Islet precursor cell (in vitro differentiated cells): ENCODE measurements at places on chromosomes 5 and 9.

GRCh38 chr5:33563983-33564908 is 123.5 kb downstream of the TARS1 start:
- DNase-seq: no peak

- DNase-seq: no peak
These were observed 63.4 kb upstream of the HMHB1 start for GRCh38 chr5:143748516-143748915.

DNA sequence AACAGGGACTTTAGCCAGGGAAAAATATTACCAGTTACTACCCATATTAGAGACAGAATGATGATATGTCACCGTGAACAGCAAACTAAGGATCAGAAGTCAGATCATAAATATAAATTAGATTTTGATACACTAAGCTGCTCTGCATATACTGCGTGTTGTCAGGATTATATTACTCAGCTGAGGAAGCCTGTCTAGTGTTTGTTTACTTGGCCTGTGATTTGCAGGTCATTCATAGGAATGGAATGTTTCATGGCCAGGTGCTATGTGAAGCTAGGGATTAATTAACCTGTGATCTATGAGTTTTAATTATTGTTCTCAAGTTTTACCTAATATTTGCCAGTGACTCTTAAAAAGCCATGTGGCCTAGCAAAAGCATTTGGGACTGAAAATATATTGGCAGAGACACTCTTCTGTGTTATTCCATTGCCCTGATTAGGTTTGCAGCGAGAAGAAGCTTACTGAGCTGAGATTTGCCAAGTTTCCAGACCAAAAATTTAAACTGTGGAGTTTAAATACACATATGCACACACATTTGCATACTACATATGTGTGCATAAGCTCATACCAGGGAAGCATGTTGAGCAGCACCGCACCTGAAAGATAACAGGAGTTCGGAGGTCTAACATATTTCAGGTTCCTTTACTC is 496.3 kb upstream of the GRIA1 start:
- DNase-seq: no peak

GRCh38 chr5:1498623-1499416 is 24.9 kb downstream of the LPCAT1 start:
- DNase-seq: no peak

- no peak for DNase-seq
These were observed 571.2 kb upstream of the WWC1 start for GRCh38 chr5:167720259-167720658.

- no peak for DNase-seq
These were observed 17.6 kb downstream of the NCS1 start for GRCh38 chr9:130189840-130190239.

- no peak for DNase-seq
These were observed 9.4 kb downstream of the IGIP start for GRCh38 chr5:140135127-140135526.

GRCh38 chr9:110456681-110457080 is 119.0 kb upstream of the TXNDC8 start:
- DNase-seq: no peak

GRCh38 chr5:118834710-118835109 is 153.6 kb downstream of the DTWD2 start:
- DNase-seq: no peak

DNA sequence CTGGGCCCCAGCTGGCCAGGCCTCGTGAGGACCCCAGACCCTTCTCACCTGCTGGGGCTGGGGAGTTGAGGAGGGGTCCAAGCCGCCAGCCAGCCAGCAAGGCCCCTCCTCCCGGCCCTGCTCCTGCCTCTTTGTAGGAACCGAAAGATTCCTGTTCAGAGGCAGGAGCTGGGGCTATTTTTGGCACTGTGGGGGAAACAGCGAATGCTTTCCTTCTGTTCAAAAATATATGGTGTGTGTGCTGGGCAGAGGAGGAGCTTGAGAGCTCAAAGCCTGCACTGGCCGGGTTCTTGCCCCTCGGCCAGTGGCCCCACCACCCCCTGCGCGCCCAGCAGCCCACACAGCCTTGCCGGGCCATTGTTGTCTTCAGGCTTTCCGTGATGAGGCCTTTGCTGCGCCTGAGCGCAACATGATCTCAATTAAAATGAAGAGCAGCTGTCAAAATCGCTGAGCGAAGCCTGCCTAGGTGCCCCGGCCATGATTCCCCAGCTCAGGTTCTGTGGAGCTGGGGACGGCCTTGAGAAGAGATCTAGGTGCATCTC is 13.4 kb downstream of the NCS1 start:
- DNase-seq: no peak

DNA sequence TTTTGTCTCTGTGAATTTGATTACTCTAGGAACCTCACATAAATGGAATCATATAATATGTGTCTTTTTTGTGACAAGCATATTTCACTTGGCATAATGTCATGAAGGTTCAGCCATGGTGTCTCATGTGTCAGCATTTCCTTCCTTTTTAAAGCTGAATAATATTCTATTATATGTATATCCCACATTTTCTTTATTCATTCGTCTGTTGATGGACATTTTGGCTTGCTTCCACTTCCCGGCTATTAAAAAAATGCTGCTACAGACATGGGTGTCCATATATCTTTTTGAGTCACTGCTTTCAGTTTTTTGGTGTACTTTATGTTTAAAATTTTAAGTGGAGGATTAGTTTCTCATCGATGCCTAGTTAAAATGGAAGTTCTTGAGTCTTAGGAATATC is 59.8 kb upstream of the C5orf63 start:
- DNase-seq: no peak

GRCh38 chr9:100670719-100671118 is 92.8 kb downstream of the CAVIN4 start:
- DNase-seq: no peak

DNA sequence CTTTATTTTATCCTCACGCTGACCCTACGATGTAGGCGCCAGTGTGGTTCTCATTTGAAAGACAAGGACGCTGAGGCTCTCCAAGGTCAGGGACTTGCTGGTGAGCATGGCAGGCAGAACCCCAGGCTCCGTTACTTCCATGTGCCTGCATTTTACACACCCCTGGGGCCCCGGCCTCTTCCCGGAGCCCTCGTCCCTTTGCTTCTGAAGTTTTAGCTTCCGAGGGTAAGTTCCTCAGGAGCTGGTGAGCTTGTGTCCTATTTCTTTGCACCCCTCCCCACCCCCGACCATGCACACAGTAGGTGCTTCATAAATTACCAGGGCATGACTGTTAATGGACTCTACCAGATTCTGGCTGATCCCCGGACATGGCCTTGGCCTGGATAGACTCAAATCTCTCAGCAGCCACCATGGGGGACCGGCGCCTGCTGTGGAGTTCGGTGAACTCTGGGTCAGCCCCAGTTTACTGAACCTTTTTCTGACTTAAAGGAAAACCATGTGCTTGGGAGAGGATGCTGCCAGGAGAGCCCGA is 59.3 kb upstream of the RNU6ATAC start:
- no peak for DNase-seq

DNA sequence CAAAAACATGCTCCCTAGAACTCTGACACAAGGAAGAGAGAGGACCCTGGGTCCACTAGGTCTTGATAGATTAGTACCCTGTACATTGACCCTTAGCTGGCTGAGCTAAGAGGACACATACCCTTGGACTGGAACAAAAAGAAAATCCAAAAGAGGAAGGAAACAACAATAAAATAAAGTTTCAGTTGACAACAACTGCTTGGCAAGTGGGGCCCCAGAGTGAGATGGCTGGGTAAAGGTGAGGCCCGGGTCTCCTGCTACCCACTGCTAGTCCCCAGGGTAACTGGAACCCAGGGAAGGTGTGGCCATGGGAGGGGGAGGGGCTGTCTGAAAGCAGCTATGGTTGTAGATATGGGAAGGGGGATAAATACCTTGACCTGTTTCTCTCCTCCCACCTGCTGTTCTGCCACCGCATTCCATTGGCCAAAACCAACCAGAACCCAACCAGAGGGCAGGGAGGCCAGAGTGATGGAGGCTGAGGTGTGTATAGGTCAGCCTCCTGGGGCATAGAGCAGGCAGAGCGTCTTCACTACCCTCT is 11.7 kb downstream of the TAL2 start:
- no peak for DNase-seq
